Lower lobe of right lung (tissue), 2 donors: ENCODE measurements at places on chromosomes 12 and 14. TPM values are rescaled to one million over a fixed set of nuclear protein-coding genes. Genes with fewer than 3 reads are reported as not detected.
A peak's percentile ranks its signal among the peaks of the same experiment; 100 is the strongest.

DNA sequence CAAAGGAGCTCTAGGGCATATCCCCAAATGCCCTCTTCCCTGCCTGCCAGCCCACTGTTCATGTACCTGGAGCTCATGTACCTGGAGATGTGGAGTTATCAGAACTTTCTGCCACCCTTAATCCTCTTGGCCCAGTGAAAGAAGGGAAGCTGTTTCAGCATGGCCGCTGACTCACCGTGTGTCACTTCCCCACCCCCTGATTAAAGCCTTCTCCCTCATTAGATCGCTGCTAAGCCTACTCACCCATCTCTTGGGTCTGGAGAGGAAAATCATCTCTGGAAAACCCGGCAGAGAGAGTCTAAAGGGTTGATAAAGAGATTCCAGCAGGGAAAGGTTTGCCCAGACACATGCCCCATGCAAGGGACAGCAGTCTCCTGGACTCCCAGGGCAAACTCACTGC lies 4.5 kb upstream of the LTBP2 start:
- no peak for DNase-seq

GRCh38 chr14:68739701-68740100 lies 53.2 kb downstream of the ZFP36L1 start:
- DNase-seq = no peak

GRCh38 chr12:123267335-123267920 lies 4.2 kb downstream of the CDK2AP1 start:
- no peak for DNase-seq

DNA sequence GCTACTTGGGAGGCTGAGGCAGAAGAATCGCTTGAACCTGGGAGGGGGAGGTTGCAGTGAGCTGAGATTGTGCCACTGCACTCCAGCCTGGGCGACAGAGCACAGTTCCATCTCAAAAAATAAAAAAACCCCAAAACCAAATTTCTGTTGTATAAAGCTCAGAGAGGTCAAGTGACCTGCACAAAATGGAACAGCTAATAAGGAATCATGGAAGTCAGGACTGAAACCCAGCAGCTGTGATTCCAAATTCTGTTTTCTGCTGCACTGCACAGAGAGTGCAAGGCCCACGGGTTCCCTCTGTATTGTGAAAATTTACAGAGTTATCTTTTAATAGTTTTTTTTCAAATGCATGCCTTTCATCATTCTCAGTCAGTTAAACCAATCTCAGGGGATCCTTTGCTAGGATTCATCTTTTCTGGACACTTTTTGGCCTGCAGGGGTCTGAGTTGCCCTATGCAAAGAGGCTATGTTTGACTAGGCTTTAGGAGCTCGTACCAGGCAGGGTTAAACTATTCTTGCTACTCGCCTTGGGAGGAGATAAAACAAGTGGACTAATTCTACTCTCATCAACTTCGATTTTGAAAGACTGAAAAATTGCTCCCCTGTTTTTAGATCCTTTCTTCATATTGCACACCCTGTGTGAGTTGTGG lies 26.1 kb upstream of the AACS start:
- DNase-seq = no peak

DNA sequence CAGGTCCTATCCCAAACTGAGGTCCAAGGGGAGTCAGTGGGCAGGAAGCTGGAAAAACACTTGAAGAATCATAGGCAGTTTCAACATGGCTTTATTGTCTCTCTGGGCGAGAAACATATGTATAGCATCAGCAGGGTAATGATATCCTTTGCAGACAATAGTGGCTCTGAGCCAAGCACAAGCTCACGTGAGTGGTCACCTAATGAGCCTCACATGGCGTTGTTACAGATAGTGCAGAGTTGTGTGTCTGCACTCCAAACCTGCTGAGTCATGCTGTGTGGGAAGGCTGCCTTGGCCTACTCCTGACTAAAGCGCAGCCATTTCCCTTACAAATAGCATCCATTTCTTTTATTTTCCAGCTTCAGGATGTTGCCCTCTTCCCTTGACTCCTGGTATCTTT lies 105.2 kb upstream of the SYT1 start:
- DNase-seq = no peak

DNA sequence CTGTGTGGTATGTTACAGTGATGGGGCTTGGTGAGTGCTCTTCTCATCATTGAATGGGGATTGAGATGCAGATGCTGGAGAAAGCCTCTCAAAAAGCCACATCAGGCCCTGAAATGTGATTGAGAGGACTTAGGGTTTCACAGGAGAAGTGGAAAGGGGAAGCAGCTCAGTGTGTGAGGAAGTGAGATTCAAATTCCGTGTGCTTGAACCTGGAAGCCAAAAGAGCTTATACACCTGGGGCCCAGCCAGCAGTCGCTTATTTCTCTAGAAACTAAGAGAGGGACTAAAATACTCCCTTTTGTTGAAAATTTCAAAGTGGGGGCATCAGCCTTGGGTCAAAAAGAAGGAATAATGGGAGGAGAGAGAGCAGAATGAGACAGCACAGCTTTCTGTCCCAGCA lies 39.1 kb upstream of the GZMB start:
- no peak for DNase-seq

- no peak for DNase-seq
Observed at GRCh38 chr14:34372786-34373185, 89.3 kb downstream of the SPTSSA start.

- DNase-seq = no peak
Observed at GRCh38 chr14:104268295-104268694, 129.9 kb downstream of the KIF26A start.

GRCh38 chr14:105333613-105334364 lies 19.2 kb downstream of the PACS2 start:
- peak; percentile 27 for DNase-seq

- no peak for DNase-seq
Observed at GRCh38 chr12:32603858-32604257, 75.2 kb upstream of the DNM1L start.

- no peak for DNase-seq
Observed at GRCh38 chr12:50677858-50678257, 86.0 kb upstream of the ATF1 start.

DNA sequence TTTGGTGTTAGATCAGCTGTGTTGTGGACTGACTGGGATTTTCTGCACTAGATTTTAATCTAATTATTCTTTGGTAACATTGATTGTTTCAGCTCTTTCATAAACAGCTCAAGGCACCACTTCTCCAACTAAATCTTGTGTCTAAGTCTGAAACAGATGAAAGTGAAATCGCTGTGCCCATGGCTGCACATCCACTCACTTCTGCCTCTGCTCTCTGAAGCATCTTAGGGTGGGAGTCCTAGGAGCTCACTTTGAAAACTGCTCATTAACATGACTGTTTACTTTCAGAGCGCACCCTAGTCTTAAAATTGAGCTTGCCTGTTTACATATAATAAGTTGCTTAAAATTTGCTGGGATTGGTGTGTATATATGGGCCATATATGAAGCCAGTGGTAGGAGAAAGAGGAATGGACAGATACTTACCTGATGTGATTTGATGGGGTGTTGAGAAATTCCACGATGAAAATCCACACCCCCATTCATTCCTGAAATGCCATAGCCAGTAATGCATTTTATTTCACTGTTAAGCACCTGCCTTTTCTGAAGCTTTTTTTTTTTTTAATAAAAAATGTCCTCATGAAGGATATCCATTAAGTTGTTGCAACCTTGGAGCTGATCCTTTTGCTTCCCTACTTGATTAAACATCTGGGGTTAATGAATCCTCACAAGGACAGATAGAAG lies 52.8 kb downstream of the PPFIBP1 start:
- no peak for DNase-seq

- DNase-seq = no peak
Observed at GRCh38 chr12:67593041-67593440, 55.5 kb upstream of the DYRK2 start.

DNA sequence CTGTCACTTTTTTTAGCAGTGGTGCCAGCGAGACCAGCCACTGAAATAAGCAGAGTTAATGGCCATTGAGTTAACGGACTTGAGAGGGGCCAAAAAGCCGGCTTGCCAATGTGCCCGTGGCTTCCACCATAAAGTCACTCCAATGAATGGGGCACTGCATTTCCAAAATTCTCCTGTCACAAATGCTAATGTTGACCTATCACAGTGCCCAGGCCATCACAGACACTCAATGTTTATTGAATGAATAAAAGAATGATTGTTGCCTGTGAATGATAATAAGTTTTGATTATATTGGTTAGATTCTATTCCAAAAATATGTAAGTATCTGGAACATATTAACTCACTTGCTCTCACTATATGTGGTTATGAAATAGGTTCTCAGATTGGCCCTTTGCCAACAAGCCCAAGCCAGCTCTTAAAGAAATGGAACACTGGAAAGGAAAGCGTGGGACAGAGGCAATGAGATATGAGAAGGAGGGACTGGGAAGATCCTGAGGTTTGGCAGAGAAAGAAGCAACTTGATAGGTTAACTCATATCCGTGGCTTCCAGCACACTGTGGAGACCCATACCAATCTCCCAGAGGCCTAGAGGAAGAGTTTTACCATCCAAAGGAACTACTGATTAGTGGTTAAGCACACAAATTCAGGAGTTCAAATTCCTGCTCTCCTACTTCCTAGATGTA lies 108.7 kb downstream of the BTG1 start:
- no peak for DNase-seq

DNA sequence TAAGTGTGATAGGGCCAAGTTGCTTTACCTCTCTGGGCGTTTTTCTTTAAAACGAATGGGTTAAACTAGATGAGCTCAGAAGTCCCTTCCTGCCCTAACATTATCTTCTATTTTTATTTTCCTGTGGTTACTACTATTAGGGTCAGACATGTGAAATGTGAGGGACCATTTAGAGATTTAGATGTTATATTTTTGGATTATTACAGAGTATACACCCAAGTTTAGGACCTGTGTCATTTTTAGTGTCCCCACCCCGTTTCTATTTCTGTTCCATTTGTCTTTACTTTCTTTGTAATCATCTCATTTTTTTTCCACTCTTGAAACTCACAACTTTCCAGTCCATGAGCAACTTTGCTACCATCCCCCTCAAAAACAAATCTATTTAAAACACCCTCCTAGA lies 56.3 kb downstream of the SLC4A8 start:
- DNase-seq = no peak

DNA sequence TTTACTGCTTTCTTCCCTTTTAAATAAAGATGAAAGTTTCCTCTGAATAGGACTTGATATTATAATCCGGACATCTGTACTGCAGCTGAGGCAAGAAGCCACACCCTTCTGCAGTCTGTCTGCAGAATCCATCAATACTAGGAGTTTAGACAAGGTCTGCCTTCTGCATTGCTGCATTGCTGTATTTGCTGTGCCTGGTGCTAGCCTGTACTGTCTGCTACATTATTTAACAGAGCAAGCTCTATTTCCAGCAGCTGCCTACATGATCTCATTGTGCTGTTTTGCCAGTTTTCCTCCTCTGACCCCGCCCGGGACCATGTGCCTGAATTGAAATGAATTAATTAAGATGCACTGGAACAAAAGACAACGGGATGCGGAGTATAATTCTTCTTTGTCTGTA lies 1.7 kb downstream of the TUBA1A start:
- DNase-seq = no peak

- DNase-seq = no peak
Observed at GRCh38 chr12:100171248-100171647, 28.6 kb upstream of the BLTP3B start.

DNA sequence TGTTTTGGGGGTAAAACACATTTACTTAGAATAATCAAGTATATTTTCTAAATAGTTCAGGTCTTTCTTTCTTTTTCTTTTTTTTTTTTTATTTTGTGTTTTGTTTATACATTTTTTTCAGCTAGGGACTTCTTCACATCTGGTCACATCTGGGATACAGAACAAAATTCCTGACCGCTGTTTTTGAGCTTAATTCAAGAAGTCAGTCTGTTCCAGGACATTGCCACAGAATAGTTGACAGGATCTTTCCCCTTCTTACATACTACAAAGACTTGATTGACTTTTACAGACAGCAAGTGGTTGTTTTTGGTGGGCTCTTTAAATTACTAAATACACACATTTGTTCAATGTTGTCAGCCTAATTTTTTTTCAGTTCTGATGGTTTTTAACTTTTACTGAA lies 41.8 kb upstream of the DCN start:
- DNase-seq = no peak

DNA sequence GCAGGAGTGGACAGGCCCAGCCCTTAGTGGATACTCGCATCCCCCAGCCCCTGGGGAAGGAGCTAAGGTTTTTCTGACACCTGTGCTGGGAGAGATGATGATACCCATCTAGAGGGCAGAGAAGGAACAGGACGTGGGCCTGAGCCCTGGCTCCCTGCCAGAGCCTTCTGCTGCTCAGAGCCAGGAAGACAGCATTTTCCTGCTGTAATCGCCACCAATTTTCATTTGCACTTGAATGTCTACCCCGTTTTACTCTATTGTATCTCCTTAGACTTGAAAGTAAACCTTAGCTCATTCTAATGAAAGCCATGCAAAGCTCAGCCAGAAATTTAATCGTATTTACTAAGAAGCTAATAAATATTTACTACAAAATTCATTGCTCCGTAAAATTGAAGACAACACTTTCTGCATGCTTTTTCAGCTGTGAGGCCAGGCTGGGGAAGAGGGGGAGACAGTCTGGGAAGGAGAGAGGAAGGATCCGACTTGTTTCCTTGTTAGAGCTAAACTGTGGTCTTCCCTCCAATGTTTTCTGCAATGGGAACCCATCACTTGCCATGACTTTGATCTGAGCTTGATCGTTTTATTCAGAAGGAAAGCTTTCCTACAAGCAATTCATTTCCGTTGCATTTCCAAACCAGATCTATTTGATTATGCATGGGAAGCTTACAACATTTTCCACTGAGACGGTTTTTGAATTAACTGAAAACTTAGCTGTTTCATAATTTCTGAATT lies 17.6 kb upstream of the TRAF3 start:
- no peak for DNase-seq

DNA sequence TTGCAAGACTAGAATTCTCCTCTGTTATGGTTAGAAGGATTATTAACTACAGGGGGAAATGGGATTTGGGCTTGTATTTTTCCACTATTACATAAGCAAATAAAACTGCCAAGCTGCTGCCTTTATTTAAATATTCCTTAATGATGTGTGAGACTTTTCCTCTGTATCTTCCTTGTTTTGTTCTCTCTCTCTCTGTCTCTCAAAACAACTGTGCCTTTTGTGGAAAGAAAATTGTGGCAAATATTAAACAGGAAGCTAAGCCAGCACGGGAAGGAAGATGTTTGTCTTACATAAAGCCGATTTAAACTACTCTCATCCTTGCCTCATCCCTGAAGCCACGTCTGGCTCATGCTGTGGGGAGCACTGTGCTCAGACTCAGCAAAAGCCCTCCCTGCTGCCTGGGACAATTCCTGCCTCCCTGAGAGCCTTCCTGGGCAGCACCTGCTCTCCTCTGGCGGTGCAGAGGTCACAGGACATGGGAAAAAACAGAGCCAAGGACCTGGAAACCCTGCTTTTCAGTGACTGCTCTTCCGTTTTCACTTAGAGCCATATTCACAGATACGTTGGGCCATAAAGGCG lies 237.2 kb downstream of the SLC15A4 start:
- no peak for DNase-seq

Gene WNT1
- not detected for total RNA-seq

Gene MMAB
- total RNA-seq = 55.0 TPM

Gene CELA1
- total RNA-seq = not detected

Gene PTHLH
- total RNA-seq = 0.21 TPM

Gene PLEKHD1
- 0.47 TPM for total RNA-seq

Gene KITLG
- total RNA-seq = 77.5 TPM

Gene ATP23
- total RNA-seq = 5.4 TPM

Gene KCNC2
- total RNA-seq = not detected

Gene PRH2
- not detected for total RNA-seq

Gene KRT77
- not detected for total RNA-seq

Gene CAPZA3
- not detected for total RNA-seq

Gene CLEC12A
- 88.3 TPM for total RNA-seq

Gene FOXN4
- not detected for total RNA-seq

Gene GLRX5
- 23.7 TPM for total RNA-seq

Gene GALNT16
- total RNA-seq = 3.5 TPM
